Right renal pelvis (tissue), 4 donors: ENCODE measurements at places on chromosomes 6 and 20.

DNA sequence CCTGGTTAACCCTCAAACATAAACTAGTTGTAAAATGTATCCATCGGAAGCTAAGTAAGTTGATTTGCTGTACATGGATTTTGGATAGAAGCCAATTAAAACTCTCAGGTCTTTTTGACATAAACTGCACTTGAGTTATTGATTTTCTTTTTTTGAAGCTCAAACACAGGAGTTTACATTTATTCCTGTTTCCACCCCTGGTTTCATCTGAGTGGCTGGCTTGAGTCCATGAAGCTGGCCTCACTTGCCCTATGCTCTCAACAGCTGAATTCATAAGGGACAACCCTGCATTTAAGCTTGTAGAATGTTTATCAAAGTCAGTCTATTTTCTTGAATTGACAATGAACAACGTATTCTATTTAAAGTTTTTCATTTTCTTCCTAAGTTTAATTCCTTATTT lies 58.1 kb upstream of the PLEKHG1 start:
- DNase-seq: no peak

- no peak for DNase-seq
Observed at GRCh38 chr6:97437087-97437486, 154.1 kb upstream of the MMS22L start.

DNA sequence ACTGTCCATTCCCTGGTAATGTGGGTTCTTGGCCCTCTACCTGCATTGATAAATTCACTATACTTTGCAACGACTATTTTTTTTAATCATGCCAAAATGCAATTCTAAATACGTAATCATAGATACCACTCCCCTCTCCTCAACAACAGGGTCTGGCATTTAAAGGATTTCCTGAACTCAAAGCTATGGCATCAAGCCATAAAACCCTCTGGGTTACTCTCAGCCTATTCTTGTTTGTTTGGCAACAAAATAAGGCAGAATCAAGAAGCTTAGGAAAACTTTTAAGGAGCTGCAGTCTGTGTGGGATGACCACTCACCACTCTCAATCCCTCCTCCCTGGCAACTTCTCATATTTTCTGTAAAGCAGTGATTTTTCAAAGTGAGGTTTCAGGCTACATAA lies 669.9 kb upstream of the ID4 start:
- DNase-seq: no peak

- no peak for DNase-seq
Observed at GRCh38 chr6:112683106-112683505, 336.0 kb downstream of the RFPL4B start.

GRCh38 chr6:169237496-169238134 lies 16.0 kb downstream of the THBS2 start:
- DNase-seq: no peak
